Fibroblast of upper back skin (primary cell): ENCODE measurements at places on chromosomes 1 and 21.

DNA sequence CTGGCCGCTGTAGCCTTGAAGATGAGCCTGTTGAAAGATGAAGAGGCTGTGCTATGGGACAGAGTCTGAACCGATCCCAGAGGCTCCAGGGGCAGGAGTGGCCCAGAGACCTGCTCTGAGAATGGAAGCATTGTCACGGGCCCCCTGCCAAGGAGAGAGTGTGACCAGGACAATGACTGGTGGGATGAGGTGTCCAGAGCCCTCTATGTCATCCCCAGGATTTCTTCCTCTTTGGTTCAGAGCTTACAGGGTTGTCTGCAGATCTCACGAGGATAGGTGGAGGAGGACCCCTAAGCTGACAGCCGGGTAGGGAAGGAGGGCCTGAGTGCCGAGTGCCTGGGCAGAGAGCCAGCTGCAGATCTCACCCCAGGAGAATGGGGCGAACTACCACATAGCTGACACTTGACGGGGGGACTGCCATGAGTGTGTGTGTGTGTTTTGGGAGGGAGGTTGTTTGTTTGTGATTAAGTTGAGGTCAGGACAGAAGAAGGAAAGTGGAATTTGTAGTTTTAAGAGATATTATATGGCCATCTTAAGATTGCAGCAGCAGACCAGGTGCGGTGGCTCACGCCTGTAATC, 25.4 kb downstream of the PIK3CD start:
- no peak for DNase-seq

GRCh38 chr1:221878134-221878533, 136.2 kb upstream of the DUSP10 start:
- peak; percentile 24 for DNase-seq

GRCh38 chr1:209721323-209721722, 16.7 kb downstream of the HSD11B1 start:
- no peak for DNase-seq

GRCh38 chr1:219081943-219082925, 91.4 kb upstream of the LYPLAL1 start:
- peak; percentile 30 for DNase-seq

GRCh38 chr1:31583995-31584868, 7.9 kb downstream of the TINAGL1 start:
- no peak for DNase-seq

GRCh38 chr1:246417813-246418564, 89.1 kb downstream of the SMYD3 start:
- no peak for DNase-seq

DNA sequence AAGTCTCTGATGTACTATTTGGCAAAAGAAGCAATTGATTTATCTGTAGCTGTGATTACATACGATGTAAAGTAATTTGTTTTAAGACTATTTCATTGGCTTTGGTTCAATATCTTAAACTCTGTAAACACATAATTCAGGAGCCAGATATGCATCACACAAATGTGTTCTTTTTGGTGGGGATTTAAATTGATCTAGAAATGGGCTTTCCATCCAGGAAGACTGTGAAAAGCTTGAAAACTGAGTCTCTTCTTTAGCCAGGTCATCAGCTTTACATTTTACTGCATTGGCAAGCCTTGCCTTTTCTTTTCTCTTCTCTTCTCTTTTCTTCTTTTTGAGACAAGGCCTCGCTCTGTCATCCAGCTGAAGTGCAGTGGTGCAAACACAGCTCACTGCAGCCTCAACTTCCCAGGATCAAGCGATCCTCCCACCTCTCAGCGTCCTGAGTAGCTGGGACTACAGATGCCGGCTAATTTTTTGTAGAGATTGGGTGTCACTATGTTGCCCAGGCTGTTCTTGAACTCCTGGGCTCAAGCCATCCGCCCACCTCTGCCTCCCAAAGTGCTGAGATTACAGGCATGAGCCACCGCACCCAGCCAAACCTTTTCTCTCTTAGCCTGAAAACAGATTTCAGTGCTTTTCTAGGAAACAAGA, 1.4 kb downstream of the RCAN3 start:
- DNase-seq, result no peak

DNA sequence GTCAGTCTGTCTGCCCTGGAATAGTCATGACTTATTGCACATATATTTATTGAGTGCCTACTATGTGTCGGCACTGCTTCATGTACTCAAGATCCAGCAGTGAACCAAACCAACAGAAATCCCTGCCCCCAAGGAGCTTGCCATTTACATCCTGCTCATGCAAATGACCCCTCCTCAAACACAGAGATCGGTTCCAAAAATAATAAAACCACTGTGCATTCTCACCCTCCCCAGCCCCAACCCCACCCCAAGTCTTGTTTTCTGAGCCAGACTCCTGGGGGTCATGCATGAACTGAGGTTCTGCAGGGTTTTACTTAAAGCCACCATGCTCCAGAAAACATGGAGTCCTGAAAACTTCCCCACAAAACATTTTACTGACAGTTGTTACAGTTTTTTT, 61.9 kb downstream of the KIAA0040 start:
- no peak for DNase-seq

DNA sequence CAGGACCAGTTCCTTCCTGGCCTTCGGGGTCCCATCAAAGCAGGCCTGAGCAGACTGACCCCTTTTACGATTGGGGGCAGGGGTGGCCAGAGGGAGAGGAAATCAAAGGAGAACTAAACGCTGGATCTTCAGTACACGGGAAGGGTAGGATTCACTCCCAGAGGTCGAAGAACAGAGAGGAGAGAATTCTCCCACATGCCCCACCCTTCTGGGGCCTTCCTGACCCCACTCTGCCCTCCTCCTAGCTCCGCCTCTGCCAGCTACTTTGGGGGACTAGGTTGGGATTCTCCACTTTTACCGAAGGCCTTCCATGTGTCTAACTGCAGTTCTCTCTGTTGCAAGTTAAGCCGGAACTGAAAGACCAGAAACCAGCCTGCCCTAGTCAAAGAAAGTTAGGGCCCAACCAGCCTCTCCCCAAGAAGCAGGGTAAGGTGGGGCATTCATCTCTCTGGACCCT, 654 bp upstream of the ARHGEF2 start:
- DNase-seq, result peak; percentile 45

GRCh38 chr1:83500987-83501591, 497.8 kb downstream of the TTLL7 start:
- DNase-seq, result no peak

DNA sequence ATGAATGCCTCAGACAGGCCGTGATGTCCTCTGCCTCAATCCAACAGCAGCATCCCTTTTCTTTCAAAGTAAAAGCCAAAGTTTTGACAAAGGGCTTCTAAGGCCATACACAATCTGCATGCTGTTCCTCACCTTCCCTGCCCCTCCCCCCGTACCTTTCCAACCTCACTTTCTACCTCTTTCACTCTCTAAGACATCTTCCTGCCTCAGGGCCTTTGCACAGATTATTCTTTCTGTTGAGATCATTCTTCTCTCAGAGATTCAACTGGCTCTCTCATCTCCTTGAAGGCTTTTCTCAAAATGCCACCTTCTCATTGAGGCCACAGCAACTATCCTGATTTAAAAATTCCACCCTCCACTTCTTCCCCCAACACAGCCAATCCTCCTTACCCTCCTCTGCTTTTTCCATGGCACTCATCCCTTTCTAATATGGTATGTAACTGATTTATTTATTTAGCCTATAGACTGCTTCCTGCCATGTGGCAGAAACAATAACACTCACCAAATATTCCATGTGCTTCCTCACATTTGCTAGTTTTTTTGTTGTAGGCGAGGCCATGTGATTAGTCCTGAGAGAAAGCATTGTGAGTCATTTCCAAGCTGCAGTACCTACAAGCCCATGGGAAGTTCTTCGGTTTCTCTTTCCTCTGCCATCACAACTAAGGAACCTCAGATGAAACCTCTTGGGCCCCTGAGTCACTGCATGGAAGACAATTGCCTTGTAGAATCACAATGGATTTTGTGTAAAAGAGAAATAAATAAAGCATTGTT, 58.7 kb upstream of the GADD45A start:
- peak; percentile 28 for DNase-seq

DNA sequence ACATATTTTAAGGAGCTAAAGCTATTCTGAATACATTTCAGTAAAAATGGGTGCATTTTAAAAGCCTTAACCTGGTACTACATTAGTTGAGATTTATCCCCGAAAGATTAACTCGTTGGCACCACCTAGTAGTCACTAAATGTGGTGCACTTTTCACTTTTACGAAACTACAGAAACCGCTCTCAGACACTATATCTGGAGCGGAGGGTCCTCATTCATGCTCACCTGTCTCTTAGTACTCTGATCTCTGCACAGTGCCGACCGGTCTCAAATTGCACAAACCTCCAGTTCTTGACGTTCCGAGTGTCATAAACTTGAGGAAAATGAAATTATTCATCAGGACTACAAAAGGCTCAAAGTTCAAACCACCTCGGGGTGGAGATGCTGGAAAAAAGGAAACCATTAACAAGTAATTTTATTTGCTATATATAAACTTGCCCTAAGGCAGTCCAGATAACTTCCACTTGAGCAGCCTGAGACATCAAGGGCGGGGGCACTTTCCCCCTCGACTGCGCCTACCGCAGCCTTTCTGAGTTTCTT, 722 bp downstream of the LZIC start:
- DNase-seq, result peak; percentile 64

- DNase-seq, result no peak
These were observed 101.6 kb downstream of the VAV3 start for GRCh38 chr1:107863342-107863741.

DNA sequence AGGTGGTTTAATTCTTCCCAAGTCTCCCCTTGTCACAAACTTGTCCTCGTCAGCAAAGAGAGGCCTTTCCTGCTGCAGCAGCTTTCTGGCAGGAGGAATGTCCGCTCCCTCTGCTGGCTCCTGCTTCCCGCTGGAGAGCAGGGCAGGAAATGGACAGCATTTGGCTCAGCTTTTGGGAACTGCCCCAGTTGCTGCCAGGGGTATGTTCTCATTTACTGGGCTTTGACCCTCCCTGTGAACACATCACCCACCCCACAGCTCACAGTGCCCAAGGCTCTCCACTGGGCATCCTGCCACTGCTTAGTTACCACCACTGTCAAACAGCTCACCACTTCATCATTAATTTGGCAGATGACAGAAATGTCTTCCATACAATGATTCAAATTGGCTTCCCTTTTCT, 75.4 kb downstream of the MRPL37 start:
- peak; percentile 59 for DNase-seq

DNA sequence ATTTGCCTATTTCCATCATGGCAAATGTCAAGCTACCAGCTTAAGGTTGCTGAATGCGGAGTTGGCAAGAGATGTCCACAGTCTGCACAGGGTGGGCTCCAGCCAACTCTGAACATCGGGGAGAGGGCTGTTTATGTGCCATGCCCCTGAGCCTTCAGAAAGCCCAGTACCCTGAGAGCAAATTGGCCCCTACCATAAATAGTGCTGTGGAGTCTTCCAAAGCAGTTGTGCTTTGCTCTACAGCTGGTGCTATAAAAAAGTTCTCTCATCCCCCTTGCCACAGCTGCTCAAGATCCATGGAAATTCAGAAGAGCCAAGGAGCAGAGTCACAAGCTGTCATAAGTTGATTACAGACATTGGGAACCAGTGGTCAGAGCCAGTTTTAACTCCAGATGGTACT, 85.6 kb upstream of the CLDN14 start:
- no peak for DNase-seq

DNA sequence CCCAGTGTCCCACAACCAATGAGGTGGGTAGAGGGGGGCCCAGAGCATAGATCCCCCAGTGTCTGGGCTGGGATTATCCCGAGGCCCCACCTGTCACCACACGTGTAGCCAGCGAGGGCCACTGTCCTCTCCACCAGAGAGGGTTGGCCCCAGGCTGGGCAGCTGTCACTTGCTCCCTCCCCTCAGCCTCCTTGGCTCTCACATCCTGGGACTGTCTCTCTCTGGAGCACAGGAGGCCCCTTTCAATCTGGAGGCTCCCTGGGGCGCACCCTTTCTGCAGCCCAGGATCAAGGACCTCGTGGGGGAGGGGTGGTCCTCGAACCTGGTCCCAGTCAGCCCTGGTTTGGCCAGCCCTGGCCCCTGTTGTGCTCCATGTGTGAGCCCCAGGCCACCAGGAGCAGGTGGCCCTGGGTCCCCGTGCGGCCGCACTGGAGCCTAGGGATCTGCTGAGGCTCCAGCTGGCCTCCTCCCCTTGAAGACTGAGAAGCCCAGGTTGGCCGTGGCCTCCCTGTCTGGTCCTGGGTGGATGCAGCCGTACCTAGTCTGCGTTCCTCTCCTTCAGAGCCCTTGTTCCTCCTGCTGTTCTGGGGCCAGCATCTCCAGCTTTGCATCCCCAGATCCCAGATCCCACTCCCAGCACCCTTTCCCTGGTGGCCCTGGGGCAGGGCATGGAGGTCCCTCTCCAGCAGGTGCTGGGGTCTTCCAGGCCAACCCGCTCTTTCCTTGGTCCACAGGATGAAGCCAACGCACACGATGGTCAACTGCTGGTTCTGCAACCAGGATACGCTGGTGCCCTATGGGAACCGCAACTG, 6.7 kb downstream of the TMEM201 start:
- DNase-seq, result no peak

DNA sequence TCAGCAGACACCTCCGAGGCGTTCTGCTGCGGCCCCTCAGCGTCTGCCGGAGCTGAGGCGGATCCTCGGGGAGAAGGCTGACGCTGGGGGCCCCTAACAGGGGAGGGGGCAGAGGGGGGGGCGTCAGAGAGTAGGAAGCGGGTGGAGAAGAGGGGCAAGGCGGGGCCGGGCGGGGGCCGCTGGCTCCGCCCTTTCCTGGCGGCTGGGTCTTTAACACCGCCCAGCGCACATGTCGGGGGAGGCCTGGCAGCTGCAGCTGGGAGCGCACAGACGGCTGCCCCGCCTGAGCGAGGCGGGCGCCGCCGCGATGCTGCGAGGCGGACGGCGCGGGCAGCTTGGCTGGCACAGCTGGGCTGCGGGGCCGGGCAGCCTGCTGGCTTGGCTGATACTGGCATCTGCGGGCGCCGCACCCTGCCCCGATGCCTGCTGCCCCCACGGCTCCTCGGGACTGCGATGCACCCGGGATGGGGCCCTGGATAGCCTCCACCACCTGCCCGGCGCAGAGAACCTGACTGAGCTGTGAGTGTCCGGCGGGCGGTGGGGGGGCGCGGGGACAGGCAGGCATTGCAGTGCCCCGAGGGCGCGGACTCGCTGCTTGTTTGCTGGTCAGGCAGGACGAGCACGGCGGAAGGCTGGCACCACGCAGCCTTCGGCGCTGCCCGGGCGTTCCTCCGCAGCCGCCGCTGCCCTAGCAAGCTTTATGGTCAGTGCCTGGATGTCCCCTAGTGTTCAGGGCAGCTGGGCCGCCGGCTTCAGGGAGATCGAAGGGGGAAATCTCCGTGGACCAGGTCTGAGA, at the start of gene NTRK1:
NTRK1 (plus strand) TSS at position 238 of the 796 bp plus-strand sequence; CDS start at position 308, 70 bp downstream.
- peak; percentile 32 for DNase-seq

DNA sequence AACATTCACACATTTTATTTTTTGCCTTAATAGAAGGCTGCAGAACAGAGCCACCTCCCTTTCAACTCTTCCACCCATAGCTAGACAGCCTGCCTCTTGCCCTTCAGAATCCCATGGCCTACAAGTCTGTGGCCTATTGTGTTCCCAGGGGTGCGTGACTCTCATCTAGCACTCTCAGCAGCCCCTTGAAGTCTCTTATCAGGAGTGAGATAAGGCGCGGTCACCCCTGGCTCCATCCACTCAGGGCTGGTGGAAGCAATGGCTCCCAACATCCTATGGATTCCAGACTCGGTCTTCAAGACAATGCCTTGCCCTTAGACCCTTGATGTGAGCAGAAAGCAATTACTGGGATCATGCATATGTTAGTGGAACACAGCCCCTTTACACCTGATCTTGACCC, 264.1 kb upstream of the GREM2 start:
- no peak for DNase-seq

GRCh38 chr1:183859831-183860230, 54.9 kb downstream of the RGL1 start:
- DNase-seq, result peak; percentile 92
